GM13976 (cell line): ENCODE measurements at places on chromosomes 12 and 14.

GRCh38 chr12:3897371-3897971 is 24.3 kb upstream of the PARP11 start:
- DNase-seq = no peak

GRCh38 chr12:115355301-115355700 is 671.3 kb upstream of the TBX3 start:
- no peak for DNase-seq

DNA sequence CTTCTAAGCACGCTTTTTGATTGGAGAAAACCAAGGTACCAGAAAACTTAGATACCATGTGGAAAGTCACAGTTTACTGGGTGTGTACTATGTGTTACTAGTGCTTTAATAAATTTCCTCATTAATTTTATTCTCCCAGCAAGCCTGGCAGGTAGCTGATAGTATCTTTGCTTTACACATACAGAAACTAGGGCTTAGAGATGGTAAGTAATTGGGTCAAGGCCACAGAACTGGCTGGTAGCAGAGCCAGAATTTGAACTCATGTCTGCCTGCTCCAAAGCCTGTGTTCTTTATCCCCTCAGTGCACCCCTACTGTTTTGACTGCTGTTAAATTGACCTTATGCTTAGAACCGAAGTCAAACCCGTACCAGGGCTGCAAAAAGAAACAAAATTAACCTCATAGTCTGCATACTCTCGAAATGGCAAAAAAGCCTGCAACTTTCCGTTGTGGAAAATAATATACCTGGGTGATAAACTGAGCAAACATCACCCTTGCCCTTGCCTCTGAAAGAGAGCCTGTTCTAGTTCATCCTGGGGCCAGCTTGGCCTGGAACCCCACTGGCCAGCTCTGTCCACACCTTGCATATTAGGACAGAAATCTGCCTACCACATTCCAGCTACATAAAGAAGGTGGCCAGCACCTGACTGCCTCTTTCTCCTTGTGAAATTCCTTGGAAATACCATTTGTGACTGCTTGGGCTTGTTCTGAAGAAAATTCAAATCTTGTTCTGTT is 118.9 kb downstream of the ETV6 start:
- no peak for DNase-seq

DNA sequence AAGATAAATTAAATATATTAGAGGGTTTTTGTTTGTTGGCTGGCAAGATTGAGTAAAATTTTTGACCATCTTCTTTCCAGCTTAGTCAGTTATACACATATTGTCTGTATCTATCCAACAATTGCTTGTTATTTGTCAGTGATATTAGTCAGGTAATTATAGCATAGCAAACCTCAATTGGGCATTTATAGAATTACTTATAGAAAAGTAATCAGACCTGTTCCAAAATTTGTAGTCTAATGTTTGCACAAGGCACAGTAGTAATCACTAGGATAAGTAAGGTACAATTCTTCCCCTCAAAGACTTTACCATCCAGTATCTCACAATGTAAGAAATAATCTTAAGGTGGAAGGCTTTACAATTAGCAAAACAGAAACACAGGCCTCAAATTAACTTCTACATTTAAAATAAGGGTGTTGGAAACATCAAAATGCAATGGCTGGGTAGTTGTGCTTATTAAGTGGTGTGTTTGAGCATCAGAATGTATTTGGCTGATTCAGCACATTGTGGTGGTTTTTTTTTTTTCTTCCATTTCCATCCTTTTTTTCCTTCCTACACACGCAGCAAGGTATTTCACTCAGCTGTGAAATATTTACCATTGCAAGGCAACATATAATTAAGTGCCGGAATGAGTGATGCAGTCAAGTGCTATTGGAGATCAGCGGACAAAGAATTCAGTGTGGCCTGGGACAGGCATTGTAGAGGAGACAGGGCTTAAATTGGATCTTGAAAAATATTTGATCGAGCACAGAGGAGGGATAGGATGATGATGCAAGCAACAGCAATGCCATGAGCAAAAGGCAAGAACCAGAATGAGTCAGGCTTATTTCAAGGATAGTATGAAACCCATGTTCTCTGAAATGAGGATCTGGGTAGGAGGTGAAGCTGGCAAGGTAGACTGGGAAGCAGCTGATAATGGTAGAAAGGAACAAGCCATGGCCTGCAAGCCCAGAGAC is 178.2 kb downstream of the AKAP6 start:
- no peak for DNase-seq

- DNase-seq = no peak
Observed at GRCh38 chr14:32296366-32296765, 32.7 kb upstream of the AKAP6 start.

- DNase-seq = peak; percentile 89
Observed at GRCh38 chr12:113070117-113070906, 13.8 kb downstream of the DTX1 start.

GRCh38 chr14:104542871-104543830 is 36.4 kb upstream of the C14orf180 start:
- no peak for DNase-seq

- DNase-seq = no peak
Observed at GRCh38 chr14:54489318-54489683, 521 bp upstream of the GMFB start.

DNA sequence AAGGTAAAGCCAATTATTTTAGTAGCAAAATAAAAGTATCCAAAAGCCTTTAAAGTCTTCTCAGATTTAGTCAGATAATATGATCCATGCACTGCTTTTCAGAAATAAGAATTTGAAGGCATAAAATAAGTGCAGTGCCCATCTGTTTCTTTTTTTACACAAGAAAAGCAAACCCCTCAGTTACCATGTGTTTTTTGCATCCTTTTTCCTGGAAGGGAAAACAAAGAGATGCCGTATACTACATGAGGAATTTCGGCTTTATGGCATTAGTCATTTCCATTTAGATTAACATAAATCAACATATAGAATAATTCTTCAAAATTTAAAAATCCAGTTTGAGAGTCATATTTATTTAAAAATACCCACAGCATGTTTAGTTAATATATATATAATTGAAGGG is 70.0 kb upstream of the GNPNAT1 start:
- no peak for DNase-seq

- no peak for DNase-seq
Observed at GRCh38 chr14:32078023-32078857, 1.1 kb downstream of the ARHGAP5 start.

- no peak for DNase-seq
Observed at GRCh38 chr12:11826574-11826973, 177.1 kb downstream of the ETV6 start.
